ENCODE measurements at places on chromosomes 3 and 15.

GRCh38 chr15:53586799-53587198 is 172.7 kb downstream of the WDR72 start:
- DNase-seq = no peak

DNA sequence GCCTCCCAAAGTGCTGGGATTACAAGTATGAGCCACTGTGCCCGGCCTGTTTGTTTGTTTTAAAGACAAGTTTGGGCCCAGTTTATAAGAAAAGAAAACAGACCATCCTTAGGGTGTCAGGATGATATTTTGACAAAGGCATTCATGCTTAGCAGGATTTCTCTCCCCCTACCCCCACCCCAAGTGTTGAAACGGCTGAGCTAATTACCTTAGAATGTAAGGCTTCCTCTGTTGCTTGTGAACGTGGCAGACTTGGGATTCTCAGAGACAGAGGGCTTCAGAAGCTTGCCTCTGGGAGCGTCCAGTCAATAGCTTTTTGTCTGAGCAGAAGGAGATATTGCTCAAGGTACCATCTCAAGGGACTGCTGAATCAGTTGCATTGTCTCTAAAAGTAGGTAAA is 24.0 kb downstream of the FLNB start:
- no peak for DNase-seq

DNA sequence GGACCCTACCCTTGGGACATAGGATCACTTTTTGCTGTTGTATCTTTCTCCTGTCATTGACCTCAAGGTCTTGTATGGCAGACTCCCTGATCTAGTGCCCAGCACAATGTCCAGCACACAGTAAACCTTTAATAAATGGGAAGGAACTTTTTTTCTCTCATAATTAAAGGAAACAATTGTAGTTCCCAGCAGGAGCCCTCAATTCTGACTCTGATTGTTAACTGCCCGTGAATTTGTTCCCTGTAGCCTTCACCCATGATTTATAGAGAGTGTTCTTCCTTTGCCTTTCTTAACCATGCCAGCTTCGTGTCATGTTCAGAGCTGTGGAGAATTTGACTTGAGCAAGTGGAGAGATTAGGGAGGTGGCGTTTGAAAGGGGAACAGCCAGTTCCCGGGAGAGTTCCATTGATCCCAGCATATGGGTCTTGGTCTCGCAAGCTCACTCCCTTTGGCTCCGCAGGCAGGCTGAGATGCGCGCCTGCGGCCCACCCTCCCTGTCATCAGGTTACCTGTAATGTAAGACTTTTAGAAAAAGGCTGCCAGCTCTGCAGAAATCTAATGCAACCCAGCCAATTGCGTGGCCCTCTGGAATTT is 182.6 kb downstream of the TP63 start:
- DNase-seq = no peak

DNA sequence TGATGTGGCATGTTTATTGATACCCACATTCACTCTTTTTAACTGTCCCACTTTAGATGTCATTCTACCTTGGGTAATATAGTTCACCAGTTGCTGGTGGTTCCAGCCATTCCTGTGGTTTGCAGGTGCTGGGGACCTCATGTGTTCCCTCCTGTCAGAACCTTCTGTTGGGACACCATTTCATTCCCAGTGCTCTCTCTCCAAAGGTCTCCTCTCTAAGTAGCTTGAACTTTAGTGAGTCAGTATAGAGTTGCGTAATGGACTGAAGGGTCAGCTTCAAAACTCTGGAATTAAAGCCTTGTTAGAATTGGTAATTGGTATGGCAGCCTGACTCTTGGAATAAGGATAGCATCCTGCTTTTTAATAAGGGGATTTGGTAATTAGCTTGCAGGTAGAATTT is 108.5 kb downstream of the PLCL2 start:
- no peak for DNase-seq
